ENCODE measurements at places on chromosomes 4 and X. TPM values are rescaled to one million over a fixed set of nuclear protein-coding genes. Genes with fewer than 3 reads are reported as not detected.

STAG2 gene
- 23.8 TPM for polyA plus RNA-seq

TNMD gene
- not detected for polyA plus RNA-seq

PNMA5 gene
- not detected for polyA plus RNA-seq

SH2D1A gene
- polyA plus RNA-seq: 2.8 TPM

FATE1 gene
- not detected for polyA plus RNA-seq

MTCP1 gene
- polyA plus RNA-seq: 29.9 TPM

KLHL34 gene
- 0.63 TPM for polyA plus RNA-seq

NUP62CL gene
- not detected for polyA plus RNA-seq

TMPRSS11F gene
- not detected for polyA plus RNA-seq

DSPP gene
- 0.13 TPM for polyA plus RNA-seq

RIPPLY1 gene
- not detected for polyA plus RNA-seq

FRG2 gene
- not detected for polyA plus RNA-seq

SCFD2 gene
- polyA plus RNA-seq: 3.5 TPM

SNCA gene
- 4.2 TPM for polyA plus RNA-seq

BTK gene
- 4.4 TPM for polyA plus RNA-seq

NWD2 gene
- not detected for polyA plus RNA-seq

COL4A5 gene
- polyA plus RNA-seq: 38.0 TPM

CHST7 gene
- polyA plus RNA-seq: 9.4 TPM

IL2RG gene
- 7.6 TPM for polyA plus RNA-seq

MORC4 gene
- 9.6 TPM for polyA plus RNA-seq

SLBP gene
- polyA plus RNA-seq: 27.2 TPM

GYPA gene
- not detected for polyA plus RNA-seq

MSX1 gene
- polyA plus RNA-seq: 3.8 TPM

CXCL3 gene
- 0.64 TPM for polyA plus RNA-seq

EDNRA gene
- 5.9 TPM for polyA plus RNA-seq

GK gene
- polyA plus RNA-seq: 2.5 TPM

ATOH1 gene
- 3.0 TPM for polyA plus RNA-seq

PRRG1 gene
- 2.6 TPM for polyA plus RNA-seq

KLKB1 gene
- 7.3 TPM for polyA plus RNA-seq

TBC1D8B gene
- polyA plus RNA-seq: 4.5 TPM

UGT8 gene
- polyA plus RNA-seq: not detected

CSAG3 gene
- polyA plus RNA-seq: not detected

VSIG4 gene
- 20.6 TPM for polyA plus RNA-seq

GABRB1 gene
- polyA plus RNA-seq: not detected

PWWP3B gene
- polyA plus RNA-seq: 0.75 TPM

CXCL9 gene
- 0.38 TPM for polyA plus RNA-seq

ITGB1BP2 gene
- polyA plus RNA-seq: 14.9 TPM

FGFR3 gene
- 2.4 TPM for polyA plus RNA-seq

PSAPL1 gene
- polyA plus RNA-seq: not detected

CXorf49 gene
- not detected for polyA plus RNA-seq

ZFP92 gene
- polyA plus RNA-seq: 0.23 TPM

DCLK2 gene
- 2.4 TPM for polyA plus RNA-seq

CLNK gene
- polyA plus RNA-seq: not detected

GLRA2 gene
- not detected for polyA plus RNA-seq

NAT8L gene
- 0.05 TPM for polyA plus RNA-seq

HOPX gene
- polyA plus RNA-seq: 0.51 TPM

MED28 gene
- polyA plus RNA-seq: 12.8 TPM

PCDH7 gene
- polyA plus RNA-seq: 46.6 TPM

CENPVL1 gene
- not detected for polyA plus RNA-seq

ACE2 gene
- not detected for polyA plus RNA-seq

FGD1 gene
- polyA plus RNA-seq: 5.8 TPM

SPANXA1 gene
- polyA plus RNA-seq: not detected

CD38 gene
- polyA plus RNA-seq: 0.20 TPM

PCDH10 gene
- polyA plus RNA-seq: 5.0 TPM

ATP1B4 gene
- not detected for polyA plus RNA-seq
